ENCODE measurements at places on chromosomes 6 and 20. TPM values are rescaled to one million over a fixed set of nuclear protein-coding genes. Genes with fewer than 3 reads are reported as not detected.

RIMS4 gene
- 0.11 TPM for total RNA-seq

TSBP1 gene
- total RNA-seq = not detected

GSTA2 gene
- not detected for total RNA-seq

FOXF2 gene
- 0.30 TPM for total RNA-seq

TBXT gene
- not detected for total RNA-seq

CAGE1 gene
- not detected for total RNA-seq

WFDC10B gene
- total RNA-seq = not detected

PLEKHG1 gene
- total RNA-seq = 7.4 TPM

LST1 gene
- 6.5 TPM for total RNA-seq

LAMA4 gene
- total RNA-seq = 103 TPM

PRIM2 gene
- total RNA-seq = 3.2 TPM
